Esophagus squamous epithelium (tissue), 5 donors: ENCODE measurements at places on chromosomes 1 and 21. TPM values are rescaled to one million over a fixed set of nuclear protein-coding genes. Genes with fewer than 3 reads are reported as not detected.

The ANGPTL7 gene
- 1.3 TPM for total RNA-seq

The ARHGEF11 gene
- 24.2 TPM for total RNA-seq

The GUCA2A gene
- total RNA-seq, result not detected

The LORICRIN gene
- total RNA-seq, result not detected

The IGSF3 gene
- total RNA-seq, result 60.0 TPM

The OR2T29 gene
- total RNA-seq, result not detected

The NBPF8 gene
- total RNA-seq, result 2.9 TPM

The CREG1 gene
- 203 TPM for total RNA-seq

The C1orf226 gene
- 3.9 TPM for total RNA-seq

The SPATA45 gene
- not detected for total RNA-seq

The GCSAML gene
- total RNA-seq, result not detected

The RSPO1 gene
- 6.1 TPM for total RNA-seq

- DNase-seq, result no peak
These were observed at the start of gene RSPO1 for GRCh38 chr1:37634244-37634991. TSS of gene RSPO1 (minus strand) at chr1:37634892. CDS start at chr1:37629661, 5,231 bp downstream.

DNA sequence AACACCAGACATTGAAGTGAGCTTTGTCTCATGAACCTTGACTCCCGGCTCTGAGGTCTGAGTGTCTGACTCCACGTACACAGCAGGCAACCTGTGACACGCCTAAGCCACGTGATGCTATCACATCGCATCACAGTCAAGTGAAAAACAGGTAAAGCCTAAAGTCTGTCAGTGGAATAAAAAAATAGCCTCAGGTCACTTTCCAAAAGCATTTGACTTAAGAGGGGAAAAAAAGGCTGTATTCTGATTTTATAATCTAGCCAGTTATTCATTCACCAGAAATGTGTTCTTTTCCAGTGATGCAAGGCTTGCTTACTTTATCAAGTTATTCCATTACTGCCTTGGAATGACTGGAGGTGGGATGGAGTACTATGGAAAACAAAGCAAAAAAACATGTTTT is 163.2 kb upstream of the HMCN1 start:
- DNase-seq, result no peak

DNA sequence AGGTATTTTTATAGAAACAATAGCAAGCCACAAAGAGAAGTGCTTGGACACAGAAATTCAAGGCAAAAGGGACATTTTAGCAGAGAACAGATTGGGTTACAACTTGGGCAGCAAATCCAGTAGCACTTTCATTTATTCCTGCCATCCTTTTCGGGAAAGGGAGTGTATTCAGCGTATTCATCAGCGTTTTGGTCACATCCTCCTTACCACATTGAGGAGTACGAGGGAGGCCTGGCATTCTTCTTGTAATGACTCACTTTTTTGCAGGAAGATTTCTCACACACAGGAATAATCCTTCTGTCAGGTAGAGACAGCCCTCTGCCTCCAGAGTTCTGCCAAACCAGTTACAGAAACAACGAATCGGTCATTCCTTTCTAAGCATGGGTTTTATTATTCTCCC is 18.1 kb upstream of the FAM78B start:
- no peak for DNase-seq

- no peak for DNase-seq
These were observed 27.0 kb downstream of the RUNX3 start for GRCh38 chr1:24903011-24903461.

DNA sequence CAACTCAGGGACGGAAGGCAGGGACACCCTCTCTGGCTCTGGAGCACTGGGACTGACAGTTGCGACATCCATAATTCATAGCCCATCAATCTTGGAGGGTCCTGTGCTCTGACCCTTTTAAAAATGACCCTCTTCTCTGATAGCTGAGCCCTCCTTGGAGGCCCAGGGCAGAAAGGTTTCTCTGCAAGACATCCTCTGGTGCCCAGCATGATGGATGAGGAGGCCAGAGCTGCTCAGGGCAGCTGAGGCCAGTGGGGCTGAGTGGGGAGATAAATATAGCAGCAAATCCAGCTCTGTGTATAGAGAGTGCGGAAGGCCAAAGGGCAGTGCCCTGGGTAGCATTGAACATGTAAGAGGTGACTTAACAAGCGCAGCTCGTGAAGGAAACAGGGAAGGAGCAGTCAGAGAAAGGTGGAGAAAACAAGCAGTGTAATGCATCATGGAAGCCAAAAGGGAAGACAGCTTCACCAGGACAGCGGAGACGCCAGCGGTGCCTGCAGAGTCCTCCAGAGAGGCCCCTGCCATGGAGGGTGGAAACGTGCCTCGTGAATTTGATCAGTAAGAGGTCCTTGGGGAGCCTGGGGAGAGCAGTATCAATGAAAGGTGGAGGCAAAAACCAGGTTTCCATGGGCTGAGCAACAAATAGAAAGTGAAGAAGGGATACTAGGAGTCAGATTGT is 50.4 kb upstream of the FMOD start:
- no peak for DNase-seq

GRCh38 chr1:221562542-221563475 is 179.1 kb downstream of the DUSP10 start:
- no peak for DNase-seq

DNA sequence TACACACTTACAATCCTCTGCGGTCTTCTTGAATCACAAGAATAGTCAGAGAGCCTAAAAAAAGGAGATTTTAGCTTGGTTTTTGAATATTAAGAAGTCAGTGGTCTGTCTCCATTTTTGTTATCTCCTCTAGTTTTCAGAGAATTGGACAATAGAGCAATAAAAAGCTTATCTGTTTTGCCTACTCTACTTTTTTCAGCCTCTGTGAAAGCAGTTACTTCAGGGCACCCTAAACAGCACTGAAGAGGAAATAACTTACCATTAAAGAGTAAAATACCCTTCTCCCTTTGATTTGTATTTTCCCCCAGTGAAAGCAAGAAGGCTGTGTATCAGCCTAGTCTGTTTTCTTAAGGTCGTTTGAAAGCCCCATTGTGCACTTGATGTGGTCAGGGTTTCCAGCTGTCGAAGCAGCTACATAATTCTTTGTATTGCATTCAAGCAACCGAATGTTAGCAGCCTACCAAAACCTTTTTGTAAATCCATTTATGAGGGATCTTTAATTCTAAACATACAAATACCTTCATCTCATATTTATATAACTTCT is 1.0 kb downstream of the NTMT2 start:
- DNase-seq, result no peak

- DNase-seq, result no peak
These were observed 15.6 kb upstream of the ATP1B1 start for GRCh38 chr1:169090900-169091311.

- no peak for DNase-seq
These were observed 127.0 kb upstream of the MROH9 start for GRCh38 chr1:170808216-170808885.

GRCh38 chr1:909861-910310 is 13.8 kb upstream of the SAMD11 start:
- no peak for DNase-seq

GRCh38 chr21:42362198-42362597 is 4.1 kb downstream of the TFF1 start:
- DNase-seq, result no peak

- DNase-seq, result no peak
These were observed 164.0 kb downstream of the FASLG start for GRCh38 chr1:172822886-172823285.

DNA sequence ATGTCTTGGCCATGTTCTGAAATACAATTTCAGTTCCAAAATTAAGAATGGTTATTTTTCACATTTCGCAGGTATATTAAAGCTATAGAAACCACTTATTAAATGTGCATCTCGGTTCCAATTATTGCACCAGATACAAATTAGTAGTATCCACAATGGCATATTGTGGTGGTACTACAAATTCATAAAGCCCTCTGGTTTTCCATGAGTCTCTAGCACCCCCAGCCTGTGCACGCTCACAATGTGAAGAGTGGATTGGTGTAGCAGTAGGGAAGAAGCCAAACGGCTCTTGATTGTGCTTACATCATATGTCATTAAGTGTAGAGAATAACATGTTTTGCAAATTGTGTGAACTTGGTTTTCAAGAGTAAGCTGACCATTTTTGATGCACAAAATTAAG is 1.9 kb upstream of the BRINP3 start:
- no peak for DNase-seq

GRCh38 chr1:162412002-162412401 is at the start of gene SH2D1B:
TSS of gene SH2D1B (minus strand) at chr1:162412136. CDS start at chr1:162412016, 120 bp downstream.
- DNase-seq, result no peak

- no peak for DNase-seq
These were observed 9.0 kb downstream of the TRAPPC10 start for GRCh38 chr21:44021064-44021463.

DNA sequence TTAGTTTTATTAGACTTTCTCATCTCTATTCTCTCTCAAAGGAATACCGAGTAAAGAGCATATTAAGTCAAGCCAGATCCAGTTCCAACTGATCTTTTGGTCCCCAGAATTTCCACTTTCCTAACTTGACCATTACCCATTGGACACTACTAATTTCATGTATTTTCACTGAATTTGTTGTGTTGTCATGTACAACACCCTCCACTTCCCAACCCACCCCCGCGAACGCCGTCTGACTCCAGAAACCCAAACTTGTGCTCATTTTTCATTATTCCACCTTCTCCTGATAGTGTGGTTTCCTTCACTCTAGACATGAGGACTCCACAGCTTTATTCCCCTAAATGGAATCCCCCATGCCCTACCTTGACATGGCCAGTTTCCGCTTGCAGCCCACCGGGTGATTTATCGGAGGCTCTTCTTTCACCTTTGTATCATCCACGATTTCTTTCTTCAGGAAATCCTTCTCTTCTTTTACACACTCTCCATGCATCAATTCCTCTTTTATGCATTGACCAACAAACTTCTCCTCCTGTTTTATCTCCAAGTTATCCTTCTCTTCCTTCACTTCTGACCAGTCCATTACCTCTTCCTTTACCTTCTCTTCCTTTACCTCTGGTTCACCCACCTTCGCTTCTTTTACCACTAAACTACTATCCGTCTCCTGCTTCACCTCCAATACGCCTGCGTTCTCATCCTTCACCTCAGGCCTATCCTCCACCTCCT is 805 bp downstream of the ZNHIT6 start:
- no peak for DNase-seq

DNA sequence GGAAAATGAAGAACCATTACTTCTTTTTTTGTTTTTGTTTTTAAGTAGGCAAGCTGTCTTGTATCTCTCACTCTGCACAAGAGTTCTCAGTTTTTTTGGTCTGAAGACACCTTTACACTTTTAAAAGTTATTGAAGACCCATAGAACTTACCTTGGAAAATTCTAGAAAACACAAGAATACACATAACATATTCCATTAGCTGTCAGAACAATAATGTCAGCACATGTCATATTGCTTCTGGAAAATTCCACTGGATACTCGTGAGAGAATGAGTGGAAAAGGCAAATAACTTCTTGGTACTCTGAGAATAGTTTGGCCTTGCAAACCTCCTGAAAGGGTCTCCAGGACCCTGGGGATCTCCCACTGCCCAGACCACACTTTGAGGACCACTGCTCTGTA is 4.8 kb downstream of the FBXO28 start:
- DNase-seq, result no peak

- DNase-seq, result no peak
These were observed 107.7 kb downstream of the ITSN1 start for GRCh38 chr21:33750017-33750416.

DNA sequence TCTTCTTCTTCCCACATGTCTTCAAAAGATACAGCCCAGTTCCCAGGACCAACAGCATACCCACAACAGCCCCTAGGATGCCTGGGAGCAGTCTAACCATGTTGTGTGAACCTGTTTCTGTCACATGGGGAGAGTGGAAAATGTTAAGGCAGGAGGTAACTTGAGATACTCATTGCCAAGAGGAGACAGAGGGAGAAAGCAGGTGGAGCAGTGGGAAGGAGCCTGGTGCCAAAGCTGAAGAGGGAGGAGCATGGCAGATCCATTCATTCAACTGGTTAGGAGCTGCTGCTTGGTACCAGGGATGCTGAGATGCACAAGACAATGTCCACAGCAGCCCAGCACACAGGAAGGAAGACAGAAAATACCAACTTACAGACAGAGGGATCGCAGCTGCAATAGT is 149.8 kb upstream of the ETV3 start:
- no peak for DNase-seq

- no peak for DNase-seq
These were observed 1609.6 kb upstream of the B3GALT2 start for GRCh38 chr1:194795917-194796593.

GRCh38 chr1:118122234-118123004 is 62.6 kb downstream of the SPAG17 start:
- no peak for DNase-seq

GRCh38 chr1:37989361-37989930 is 376 bp downstream of the SF3A3 start:
- DNase-seq, result no peak

DNA sequence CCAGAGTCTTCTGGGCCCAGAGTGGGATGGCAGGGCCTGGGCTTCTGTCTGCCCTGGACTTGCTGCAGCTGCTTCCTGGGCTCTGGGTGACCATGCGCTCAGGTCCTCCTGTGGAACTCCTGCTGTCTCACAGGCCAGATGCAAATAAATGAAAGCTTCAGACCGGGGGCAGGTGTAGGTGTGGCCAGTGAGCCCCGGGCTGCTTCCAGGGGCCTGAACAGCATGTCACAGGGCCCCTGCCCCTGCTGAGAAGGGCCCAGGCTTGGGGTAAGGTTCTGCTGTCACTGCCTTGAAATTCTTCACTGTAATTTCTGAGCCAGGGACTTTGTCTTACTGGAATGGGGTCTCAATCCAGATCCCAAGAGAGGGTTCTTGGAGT is 2.5 kb upstream of the PKNOX1 start:
- no peak for DNase-seq

DNA sequence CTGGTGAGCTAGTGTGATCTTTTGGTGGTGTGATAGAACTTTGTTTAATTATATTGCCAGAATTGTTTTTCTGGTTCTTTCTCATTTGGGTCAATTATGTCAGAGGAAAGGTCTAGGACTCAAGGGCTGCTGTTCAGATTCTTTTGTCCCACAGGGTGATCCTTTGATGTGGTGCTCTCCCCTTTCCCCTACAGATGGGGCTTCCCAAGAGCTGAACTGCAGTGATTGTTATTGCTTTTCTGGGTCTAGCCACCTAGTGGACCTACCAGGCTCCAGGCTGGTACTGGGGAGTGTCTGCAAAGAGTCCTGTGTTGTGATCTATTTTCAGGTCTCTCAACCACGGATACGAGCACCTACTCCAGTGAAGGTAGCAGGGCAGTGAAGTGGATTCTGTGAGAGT is 25.9 kb upstream of the CD84 start:
- DNase-seq, result no peak

DNA sequence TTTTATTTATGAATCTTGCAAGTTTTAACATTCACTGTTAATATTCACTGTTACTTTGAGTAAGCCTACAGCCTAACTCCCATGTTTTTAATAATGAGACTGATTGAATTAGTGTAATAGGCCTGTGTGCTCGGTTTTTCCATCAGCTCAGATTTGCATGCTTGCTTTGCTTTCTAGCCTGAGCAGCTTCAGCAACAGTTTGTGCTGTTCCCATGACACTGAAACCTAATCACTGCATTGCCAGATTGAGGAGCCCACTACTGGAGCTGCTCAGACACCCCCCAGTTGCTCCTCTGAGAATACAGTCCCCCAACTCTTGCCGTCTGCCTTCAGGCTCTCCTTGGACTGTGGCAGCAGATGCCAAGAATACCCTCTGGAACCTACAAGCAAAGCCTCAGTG is 695.4 kb downstream of the BRINP3 start:
- DNase-seq, result no peak
